ENCODE measurements at places on chromosomes 13 and 19. TPM values are rescaled to one million over a fixed set of nuclear protein-coding genes. Genes with fewer than 3 reads are reported as not detected.

DNA sequence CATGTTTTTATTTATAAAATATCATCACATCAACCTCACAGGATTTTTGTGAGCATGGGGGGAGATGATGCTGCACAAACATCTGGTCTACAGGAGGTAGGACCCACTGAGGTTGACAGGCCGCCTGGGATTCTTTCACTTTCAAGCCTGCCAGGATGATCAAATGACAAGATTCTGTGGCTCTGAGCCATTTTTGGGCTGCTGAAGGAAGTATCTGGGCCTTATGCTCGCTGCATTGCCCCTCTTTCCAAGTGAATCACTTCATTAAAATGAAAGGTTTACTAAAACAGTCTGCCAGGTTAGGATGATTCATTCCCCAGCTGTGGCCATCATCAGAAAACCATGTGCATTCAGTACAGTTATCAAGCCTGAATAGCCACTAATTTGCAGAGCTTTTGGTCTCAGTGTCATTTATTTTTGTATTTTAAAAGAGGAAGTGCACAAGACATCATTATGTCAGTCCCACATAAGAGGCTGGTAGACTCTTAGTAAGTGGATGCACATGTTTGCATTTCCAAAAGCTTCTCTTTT, 34.4 kb downstream of the STARD13 start:
- no peak for DNase-seq

DNA sequence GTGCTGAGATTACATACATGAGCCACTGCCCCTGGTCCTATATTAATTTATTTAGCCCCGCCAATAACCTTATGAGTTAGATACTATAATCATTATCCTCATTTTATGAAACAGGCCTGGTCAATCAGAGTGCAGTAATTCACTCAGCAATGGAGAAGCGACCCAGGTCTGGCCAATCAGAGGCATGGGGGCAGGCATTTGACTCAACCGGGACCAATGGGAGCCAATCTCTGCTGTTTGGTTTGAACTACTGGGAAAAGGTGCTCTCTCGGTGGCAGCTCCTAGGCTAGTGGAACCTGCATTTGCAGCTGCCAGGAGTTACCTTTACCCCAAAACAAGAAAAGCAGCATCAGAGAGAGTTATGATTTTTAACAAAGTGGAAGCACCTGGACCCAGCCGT, 6.6 kb downstream of the SIRT2 start:
- no peak for DNase-seq

DNA sequence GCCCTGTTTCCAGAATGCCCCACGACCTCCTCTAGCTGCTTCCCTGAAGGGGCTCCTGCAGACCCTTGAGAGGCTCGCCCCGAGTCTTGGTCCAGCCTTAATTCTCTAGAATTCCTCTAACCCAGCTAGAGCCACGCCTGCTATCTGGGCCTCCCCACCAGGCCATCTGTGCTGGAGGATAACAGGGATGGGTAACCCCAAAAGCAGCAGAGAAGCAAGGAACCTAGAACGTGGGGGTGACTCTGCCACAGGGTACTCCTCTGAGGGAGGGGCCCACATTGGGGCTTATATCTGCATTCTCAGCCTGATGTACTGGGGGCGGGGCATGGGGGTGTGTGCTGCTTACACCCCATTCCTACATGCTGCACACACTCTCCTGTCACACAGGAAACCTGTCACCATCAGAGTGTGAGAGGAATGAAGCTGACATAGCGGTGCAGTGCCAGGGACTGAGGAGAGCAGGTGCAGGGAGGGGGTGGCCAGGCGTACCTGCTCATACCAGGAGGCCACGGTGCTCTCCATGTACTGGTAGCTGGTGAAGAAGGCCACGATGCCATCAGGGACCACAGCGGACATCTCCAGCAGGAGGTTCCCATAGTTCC, 13.8 kb downstream of the KLC3 start:
- DNase-seq, result no peak

DNA sequence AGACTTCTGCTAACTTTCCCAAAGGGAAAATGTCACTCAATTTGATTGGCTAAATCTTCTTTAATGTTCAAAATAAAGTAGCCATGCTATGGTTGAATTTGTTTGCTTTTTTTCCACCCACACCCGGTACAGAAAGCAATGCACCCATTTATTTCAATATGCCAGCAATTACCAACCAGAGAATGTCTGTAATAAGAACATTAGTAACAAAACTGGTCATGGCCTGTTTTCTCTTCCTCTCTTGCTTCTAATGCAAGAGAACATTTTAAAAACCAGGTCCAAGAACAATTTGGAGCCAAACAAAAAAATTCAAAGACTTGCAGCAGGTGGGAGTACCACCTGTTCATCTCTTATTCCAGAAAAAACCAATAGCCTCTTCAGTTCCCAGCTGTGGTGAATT, 1108.8 kb upstream of the PCDH20 start:
- no peak for DNase-seq

Gene ZNF540
- total RNA-seq, result 0.21 TPM

Gene POSTN
- 0.99 TPM for total RNA-seq

Measured in H1 (cell line).